ENCODE measurements at places on chromosomes 1 and 21. TPM values are rescaled to one million over a fixed set of nuclear protein-coding genes. Genes with fewer than 3 reads are reported as not detected.

The CDK11A gene
- total RNA-seq = 25.8 TPM

The MXRA8 gene
- total RNA-seq = 490 TPM

The OR2G6 gene
- not detected for total RNA-seq

The XCL2 gene
- total RNA-seq = not detected

The ABL2 gene
- total RNA-seq = 62.2 TPM

The RHD gene
- total RNA-seq = not detected

All from HFFc6 (cell line).